Stimulated activated CD4-positive, alpha-beta T cell treated with anti-CD3 and anti-CD28 coated beads, Interleukin-1b, Interleukin-23, amount 100 ng/mL, for 1 hour (primary cell): ENCODE measurements at places on chromosomes 12 and 14.

DNA sequence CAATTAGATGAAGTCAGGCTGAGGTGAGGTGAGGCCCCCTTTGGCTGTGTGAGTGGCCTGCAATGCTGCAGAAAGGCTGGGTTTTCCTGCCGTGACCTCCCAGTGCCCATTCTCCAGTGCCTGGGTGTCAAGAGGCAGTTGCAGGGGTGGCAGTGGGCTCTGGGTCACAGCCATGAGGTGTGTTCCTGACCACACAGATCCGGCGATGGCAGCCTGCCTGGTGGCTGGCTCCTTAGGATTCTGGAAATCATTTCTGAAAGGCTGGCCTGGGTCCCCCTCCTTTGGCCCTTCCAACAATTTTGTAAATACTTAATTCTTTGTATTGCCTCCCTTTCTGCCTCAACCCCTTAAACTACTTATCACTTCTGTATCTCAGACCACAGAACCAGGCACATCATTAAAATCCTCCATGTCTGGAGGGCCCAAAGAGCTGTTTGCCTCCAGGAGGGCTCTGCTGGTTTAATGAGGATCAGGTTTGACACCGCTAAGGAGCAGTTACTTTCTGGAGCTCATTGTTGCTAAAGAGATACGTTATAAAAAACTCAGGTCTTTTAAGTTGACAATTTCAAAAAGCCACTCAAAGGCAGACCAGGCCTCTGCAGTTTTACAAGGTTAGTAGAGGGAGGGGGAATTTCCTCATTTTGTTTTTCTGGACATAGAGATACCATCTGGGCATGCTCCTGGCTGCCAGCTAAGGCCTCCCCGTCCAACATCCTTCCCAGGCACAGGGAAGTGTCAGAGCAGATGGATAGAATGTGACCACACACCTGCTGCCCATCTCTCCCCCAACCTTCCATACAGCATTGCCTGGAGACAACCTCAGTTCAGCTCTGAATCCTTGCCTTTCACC, 204.4 kb downstream of the FOXN3 start:
- DNase-seq: no peak

DNA sequence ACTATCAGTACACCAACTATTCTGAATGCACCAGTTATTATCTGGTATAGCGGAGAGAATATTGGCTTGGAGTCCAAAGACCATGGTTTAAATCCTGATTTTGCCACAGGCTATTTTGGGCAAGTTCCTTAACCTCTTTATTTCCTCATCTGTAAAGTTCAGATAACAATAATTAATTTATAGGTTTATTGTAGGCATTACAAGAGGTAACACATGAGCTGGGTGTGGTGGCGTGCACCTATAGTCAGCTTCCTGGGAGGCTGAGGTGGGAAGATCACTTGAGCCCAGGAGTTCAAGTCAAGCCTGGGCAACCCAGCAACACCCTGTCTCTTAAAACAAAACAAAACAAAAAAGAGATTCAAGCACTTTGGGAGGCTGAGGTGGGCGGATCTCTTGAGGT, 23.1 kb downstream of the PHLDA1 start:
- DNase-seq: no peak

DNA sequence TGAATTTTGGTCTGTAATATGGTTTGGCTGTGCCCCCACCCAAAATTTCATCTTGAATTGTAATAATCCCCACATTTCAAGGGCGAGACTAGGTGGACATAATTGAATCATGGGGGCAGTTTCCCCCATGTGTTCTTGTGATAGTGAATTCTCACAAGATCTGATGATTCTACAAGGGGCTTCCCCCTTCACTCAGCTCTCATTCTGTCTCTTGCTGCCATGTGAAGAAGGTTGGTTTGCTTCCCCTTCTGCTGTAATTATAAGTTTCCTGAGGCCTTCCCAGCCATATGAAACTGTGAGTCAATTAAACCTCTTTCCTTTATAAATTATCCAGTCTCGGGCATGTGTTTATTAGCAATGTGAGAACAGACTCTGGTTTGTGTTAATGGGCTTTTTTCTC, 5.9 kb downstream of the LRRC9 start:
- no peak for DNase-seq

DNA sequence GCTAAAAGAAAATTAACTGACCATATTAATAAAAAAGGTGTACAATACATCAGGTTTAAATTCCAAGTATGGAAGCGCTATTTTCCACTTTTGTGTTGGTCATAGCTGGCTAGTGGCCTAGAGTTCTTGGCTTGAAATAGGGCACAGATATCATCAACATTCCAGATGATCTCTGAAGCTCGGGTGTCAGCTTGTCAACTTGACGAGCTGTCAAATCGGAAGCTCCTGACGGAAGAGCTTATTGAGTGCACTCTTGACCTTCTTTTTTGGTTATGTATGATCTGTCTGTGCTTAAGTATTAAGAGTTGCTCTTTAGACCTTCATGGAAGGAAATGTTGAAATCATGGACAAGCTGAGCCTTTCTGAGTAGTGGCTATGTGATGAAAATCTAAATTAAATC, 177.9 kb downstream of the APAF1 start:
- DNase-seq: no peak

GRCh38 chr14:65414961-65415589, 2.5 kb downstream of the FUT8 start:
- DNase-seq: no peak

DNA sequence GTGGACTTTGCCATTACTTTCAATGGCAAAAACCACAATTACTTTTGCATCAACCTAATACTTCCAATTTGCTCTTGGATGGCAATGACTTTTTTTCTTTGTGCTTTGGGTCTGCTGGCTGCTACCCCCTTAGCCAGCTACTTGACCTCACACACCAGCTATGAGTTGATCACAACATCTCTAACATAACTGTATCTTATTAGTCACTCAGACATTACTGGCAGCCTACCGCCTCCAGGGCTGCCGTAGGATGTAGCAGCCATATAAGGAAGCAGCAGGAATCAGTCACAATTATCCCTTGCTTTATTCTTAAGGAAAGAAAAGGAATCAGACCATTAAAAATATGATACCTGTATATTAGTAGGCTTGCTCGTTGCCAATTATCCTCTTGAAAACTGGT, 260.5 kb downstream of the ADAMTS20 start:
- no peak for DNase-seq

- DNase-seq: no peak
Observed at GRCh38 chr14:81767266-81767995, 233.8 kb upstream of the SEL1L start.

DNA sequence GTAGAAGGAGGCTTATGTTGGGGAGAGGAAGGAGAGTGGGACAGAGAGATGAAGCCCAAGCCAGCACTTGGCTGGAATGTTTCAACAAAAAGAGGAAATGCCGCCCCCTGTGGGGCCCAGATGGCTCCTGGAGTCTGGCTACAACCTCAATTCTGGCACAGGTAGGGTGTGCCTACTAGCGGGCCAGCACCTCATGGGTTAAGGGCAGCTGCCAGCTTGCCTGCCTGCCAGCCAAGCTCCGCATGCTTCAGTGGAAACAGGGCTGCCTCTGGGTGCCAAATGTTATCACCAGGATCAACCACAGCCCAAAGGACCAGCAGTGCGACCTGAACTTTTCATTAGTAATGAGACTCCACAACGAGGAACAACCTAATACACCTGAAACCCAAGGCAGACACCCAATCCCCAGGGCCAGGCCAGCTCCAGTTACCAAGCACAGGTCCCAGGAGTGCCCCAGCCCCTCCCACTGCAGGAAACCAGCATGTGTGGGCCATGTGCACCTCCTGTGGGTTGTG, 11.3 kb downstream of the RAB15 start:
- no peak for DNase-seq

GRCh38 chr14:63267171-63267570, 51.6 kb downstream of the GPHB5 start:
- DNase-seq: no peak

DNA sequence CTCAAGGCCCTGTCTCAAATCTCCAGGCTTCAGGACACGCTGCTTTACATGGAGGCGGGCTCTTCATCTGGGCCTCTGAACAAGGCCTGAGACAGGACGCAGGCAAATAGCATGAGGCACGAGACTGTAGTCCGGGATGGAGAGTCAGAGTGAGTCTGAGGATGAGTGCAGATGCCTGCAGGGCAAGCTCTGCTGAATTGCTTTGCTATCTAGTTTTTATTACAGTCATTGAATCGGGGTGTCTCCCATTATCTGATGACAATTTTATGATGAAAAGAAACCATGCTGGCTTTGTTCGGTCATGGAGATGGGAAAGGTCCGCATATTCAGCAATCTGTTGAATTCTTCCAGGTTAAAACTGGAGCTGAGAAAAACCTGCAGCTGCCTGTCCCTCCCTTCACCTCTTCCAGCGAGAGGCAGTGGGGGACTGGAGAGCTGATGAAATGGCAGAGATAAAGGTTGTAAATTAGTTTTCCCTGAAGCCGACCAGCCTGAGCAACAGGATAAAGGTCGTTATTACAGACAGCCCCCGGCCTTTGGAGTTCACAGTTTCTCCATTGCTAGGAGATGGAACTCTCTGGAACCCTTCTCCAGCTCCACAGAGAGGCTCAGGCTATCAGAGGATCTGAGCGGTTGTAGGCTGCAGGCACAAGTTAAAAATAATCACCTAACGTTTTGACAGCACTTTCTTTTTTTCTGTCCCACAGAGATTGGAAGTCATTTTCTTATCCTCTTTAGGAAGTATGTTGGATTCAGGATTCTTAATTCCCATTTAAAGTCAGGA, 1.3 kb upstream of the ADGRD1 start:
- DNase-seq: no peak

GRCh38 chr14:106346534-106347290, 820.3 kb downstream of the TMEM121 start:
- no peak for DNase-seq

DNA sequence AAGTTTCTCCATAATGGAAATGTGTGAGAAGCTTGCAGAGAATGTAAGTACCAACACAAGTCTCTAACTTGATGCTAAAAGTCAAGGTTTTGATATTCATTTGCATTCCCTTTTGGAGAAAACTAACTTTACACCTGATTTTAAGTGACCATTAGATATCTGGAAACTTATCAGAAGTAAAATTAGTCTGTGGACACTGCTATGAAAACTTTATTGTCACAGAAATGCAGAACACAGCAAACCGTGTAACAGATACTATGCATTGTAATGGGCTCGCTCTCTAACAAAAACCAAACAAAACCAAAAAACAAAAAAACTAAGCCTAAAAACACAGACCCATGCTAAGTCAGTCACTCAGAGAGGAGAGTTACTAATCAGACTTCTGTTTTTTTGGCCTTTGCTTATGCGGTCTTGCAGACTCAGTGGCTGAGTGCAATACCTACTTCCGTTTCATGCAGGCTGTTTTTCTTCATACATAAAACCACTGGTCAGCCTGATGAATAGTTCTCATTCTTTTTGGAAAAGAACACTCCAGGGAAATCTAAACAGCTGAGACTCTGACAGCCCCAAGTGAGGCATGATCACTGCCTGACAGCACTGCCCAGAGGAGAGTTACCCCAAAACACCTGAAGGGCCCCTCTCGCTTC, 35.7 kb downstream of the NRDE2 start:
- no peak for DNase-seq

GRCh38 chr12:78239544-78239943, 408.9 kb downstream of the NAV3 start:
- DNase-seq: no peak

DNA sequence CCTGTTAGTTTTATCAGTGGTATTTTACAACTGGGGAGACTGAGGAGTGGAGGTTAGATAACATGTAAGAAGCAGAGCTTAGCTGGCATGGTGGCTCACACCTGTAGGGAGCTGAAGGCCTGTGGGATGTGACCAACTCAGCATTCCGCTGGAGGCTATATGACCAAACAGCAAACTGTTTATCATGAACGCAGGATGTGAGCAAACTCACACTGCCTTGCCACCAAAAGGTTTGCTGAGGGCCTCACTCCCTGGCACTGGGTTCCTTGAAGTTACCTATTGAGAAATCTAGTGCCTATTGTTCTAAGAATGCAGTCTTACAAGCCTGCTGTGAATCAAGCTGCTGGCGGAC, 23.4 kb downstream of the JKAMP start:
- DNase-seq: no peak

- DNase-seq: no peak
Observed at GRCh38 chr12:3227076-3227975, 150.1 kb downstream of the TSPAN9 start.

DNA sequence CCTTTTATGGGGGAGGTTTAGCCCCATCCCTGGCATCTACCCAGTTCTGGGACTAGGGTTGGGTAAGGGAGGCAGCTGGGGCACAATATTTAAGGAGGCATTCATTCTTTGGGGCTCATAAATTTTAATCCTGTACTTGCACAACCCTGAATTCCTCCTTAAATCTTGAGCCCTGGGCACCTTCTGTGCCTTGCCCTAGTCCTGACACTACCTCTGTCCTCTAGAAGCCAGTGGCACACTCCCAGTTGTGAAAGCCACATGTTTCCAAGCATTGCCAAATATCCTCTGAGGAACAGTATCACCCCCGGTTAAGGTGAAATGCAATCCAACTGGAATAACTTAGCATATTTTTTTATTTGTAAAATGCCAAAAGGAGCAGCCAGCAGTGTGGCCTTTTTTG, 36.6 kb downstream of the SLC16A7 start:
- DNase-seq: no peak

GRCh38 chr14:67738740-67739504, 37.2 kb downstream of the RDH12 start:
- DNase-seq: no peak
